ENCODE measurements at places on chromosomes 2 and 18.

- no peak for DNase-seq
These were observed 42.4 kb downstream of the ARL4C start for GRCh38 chr2:234454433-234454832.

DNA sequence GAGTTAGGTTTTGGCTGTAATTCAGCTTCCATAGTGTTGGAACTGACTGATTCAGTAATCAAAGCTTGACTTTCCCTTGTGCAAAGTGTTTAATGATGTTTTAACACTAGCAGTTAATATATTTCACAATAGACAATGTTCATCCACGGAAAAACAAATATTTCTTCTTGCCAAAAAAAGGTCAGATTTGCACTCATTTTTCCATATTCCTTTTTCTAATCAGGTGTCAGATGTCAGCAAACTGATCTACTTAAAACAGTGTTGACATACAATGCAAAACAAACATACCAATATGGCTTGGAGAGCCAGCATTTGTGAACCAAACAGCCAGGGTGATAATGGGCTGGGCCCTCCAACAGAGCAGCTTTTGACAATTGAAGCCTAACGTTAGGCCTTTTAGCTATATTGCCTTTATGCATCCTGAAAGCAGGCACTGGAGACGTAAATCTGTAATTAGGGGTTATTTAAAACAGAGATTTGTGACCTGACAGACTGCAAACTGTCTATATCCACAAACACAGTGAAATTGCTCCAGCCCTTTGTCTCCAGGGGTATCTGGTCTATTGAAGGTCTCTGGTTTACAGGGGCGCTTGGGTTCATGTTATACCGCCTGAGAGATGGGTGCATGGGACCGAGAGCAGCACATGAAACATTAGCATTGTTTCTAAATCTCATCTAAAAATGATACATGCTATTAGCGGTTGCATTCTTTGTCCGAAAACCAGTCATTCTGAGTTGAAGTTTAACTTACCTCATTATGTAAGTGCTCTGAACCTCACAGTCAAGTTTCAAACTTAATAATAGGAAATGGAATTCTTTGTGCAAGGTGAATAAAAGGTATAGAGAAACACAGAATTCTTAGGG lies 7.1 kb upstream of the CDCA7 start:
- no peak for DNase-seq

- no peak for DNase-seq
These were observed 81.5 kb downstream of the LDLRAD4 start for GRCh38 chr18:13300029-13300428.

DNA sequence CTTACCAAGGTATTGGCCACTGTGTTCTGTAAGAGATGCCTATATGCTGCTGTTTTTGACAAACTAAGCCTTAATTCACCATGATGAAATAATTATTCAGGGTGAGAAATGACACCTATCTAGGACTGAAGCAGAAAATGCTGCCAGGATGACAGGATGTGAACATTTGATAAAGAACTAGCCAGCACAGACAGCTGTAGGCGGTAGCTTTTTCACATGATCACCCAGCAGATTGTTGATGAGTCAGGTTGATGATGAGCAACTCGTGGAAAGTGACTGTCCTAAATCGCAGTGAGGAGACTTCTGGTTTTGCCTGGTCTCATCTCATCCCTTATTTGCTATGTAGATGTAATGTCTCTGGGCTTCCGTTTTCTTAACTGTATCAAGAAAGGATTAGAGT lies 144.1 kb downstream of the PRPF40A start:
- DNase-seq: no peak

GRCh38 chr2:1610096-1610485 lies 134.2 kb downstream of the PXDN start:
- no peak for DNase-seq

GRCh38 chr2:101253703-101254450 lies 1.2 kb downstream of the CNOT11 start:
- no peak for DNase-seq

Measured in AG09319 (cell line).